ENCODE measurements at places on chromosomes 6 and 20.

DNA sequence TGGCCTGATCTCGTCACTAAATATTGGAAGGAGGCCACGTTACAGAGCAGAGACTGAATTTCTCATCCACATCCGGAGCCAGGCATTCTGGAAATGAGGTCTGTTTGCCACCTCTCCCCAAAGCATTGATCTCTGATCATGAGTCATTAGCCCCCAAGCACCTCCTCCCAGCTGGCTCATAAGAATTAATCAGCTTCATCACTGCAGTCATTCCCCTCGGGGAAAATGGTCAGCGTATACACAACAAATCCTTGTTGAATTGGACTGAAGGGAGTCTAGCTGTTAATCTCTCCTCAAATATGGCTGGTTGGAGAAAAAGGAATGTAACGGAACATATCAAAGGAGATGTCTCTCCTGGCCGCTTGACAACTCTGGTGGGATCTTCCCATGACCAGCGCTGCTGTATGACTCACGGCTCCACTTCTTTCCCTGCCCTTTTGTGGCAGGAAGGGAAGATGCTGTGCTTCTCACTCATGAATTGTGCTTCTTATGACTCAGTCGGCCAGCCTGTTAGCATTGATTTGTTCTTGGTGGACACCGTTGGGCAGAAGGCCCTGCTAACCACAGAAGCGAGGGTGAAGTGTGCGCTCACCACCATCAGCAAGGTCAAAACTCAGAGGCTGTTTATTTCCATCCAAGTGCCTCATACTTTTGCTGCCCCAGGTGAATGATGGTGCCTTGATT lies 76.7 kb downstream of the RNF182 start:
- no peak for DNase-seq

DNA sequence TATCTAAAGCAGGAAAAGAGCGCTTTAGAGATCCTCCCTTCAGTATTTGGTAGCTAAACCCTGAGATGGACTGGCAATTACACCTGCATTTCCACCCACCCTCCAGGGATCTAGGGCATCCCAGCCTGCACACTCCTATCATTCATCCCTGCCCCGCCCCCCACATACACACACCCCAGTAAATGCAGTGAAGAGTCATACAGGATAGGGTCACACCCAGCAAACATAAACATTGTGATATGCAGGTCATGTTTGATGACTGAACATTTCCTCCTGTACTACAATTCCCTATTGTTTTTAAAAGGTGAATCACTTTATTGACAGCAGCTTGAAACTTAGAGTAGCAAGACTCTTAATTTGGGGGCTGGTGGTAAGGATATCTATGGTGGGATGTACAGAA lies 112.9 kb downstream of the FOXO3 start:
- no peak for DNase-seq

GRCh38 chr20:52150440-52151258 lies 40.9 kb downstream of the ZFP64 start:
- DNase-seq: no peak

GRCh38 chr6:111843347-111844147 lies 29.7 kb downstream of the FYN start:
- DNase-seq: no peak

GRCh38 chr20:1857466-1857865 lies 37.7 kb upstream of the SIRPA start:
- DNase-seq: no peak

DNA sequence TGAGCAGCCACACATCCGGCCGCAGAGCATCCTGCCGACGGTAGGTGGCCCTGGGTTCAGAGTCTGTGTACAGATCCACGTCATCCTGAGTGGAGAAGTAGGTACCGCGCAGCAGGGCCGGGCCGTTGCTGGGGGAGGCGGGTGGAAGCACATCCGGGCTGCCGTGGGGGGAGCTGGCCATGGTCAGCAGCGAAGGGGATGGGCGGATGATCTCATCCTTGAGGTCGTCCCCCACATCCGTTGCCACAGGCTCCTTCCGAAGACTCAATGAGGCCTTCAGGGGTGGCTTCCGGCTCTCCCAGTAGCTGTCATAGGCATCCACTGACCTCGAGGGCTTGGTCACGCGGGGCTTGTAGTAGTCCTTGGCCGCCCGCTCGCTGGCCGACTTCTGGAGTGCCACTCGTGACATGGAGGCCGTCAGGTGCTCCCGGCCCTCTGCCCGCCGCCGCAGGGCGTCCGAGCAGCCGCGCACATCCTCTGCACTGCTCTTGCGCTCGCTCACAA lies 9.2 kb downstream of the SPATA2 start:
- no peak for DNase-seq

DNA sequence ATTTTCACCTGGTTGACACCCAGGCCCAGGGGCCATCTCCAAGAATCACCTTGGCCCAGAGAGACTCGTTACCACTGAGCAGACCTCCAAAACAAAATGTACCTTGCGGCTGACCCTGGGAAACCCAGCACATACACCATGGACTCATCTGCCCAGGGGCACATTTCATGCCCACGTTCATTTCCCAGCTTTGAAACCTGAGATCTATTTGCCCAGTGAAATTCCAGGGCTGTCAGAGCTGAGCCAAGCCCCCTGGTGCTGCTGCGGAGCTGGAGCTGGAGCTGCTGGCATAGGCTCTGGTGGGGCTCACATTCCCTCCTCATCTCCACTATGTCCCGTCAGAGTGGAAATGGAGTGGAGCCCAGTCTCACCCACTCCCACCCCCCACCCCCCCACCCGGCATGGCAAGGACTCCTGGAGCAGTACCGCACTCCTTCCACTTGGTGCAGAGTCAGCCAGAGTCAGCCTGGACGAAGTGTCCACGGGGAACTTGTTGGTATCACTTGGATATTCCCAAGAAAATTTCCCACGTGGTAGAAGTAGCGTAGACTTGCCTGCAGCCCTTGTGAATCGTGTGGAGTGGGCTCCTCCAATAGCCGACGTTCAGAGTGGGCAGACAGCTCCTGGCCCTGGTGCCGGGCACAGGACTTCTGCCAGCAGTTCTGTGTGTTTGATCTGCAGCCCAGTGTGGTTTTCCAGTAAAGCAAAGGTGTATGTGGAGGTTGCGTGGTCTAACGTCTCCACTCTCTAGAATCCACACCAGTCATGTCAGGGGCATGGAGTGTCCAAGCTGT lies 18.1 kb upstream of the OSER1 start:
- no peak for DNase-seq

DNA sequence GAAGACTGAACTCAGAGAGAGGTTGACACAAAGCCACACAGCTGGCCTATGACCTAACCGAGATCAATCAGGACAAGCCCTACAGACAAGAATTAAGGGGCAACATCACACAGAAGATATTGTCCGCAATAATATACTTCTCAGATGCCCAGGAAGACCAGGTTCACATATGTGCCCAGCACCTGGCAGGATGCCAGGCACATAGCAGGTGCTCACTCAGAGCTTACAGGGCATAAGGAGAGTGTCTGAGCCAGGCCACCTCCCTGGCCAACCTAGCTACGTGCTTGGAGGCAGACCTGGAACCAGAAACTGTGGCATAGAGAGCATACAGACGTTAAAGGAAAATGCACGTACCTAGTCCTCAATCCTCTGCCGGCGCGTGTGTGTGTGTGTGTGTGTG lies 87.0 kb upstream of the LRFN2 start:
- DNase-seq: no peak

DNA sequence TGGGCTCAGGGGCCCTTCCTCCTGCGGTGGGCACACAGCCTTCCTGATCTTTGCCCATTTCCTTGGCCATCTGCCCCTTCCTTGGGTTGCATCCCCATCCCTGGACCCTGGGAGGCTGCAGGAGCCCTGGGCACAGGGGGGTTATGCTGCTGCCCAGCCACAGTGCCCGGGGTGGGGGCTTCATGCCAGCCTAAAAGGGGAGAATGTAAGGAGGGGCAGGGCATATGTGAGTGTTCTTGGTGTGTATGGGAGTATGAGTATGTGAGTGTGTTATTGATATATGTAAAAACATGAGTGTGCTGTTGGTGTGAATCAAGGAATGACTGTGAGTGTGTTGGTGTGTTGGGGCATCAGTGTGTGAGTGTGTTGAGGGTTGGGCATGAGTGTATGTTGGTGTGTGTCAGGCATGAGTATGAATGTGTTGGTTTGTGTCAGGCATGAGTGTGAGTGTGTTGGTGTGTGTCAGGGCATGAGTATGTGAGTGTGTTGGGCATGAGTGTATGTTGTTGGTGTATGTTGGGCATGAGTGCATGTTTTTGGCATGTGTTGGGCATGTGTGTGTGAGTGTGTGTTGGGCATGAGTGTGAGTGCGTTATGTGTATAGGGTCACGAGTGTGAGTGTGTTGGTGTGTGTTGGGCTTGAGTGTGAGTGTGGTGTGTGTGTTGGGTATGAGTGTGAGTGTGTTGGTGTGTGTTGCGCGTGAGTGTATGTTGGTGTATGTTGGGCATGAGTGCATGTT lies 14.7 kb upstream of the CST8 start:
- DNase-seq: no peak

GRCh38 chr6:130500693-130501092 lies 134.9 kb downstream of the TMEM200A start:
- DNase-seq: no peak

DNA sequence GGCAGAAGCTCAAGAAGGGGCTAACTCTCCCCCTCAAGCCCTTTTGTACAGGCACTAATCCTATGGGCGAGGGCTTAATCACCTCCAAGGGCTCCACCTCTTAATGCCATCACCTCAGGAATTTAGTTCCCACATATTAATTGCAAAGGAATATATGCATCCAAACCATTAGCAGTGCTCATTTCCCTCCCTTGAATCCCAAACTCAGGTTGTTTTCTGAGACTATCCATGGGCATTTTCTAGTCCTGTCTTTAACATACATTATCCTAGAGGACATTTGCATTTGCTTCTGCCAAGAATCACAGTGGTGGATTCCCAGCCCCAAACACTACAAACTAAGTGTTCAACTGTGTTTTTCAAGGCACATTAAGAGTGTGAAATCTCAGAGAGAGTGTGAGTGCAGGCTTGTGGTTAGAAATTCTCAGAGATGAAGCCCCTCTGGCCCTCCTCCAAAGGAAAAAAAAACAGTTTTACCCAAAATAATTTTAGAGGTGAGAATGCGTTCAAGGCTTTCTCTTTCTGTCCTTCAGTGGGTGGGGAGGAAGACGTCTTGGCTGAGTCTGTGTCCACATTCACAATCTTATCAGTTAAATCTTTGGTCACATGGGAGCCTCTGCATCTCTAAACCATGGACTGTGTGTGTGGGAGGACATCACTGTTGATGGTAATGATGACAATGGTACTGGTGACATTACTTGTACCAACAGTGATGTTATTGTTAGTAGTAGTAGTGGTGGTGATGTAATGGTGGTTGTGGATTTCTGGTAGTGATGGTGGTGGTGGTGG lies 59.3 kb downstream of the SYNDIG1 start:
- no peak for DNase-seq

GRCh38 chr6:134447883-134448387 lies 130.0 kb upstream of the SGK1 start:
- DNase-seq: no peak

DNA sequence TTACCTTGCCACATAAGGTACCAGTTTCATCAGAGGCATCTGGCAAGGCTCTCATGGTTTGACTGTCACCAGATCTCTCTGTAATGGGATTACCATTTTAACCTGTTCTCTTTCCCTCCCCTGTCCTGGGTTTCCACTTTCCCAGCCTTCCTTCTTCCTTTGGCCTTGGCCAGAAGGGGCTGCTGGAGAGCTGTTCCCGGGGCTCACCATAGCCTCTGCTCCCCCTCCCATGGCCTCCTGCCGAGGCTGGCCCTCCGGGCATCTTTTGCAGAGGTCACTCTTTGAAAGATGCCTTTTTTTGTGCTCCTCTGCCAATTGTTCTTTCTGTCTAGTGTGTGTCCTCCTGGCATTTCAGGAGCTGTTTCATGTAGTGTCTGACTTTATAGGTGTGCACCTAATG lies 100.7 kb upstream of the SCP2D1 start:
- no peak for DNase-seq

- DNase-seq: no peak
Measured at GRCh38 chr6:169859401-169859977, 108.1 kb downstream of the ERMARD start.

DNA sequence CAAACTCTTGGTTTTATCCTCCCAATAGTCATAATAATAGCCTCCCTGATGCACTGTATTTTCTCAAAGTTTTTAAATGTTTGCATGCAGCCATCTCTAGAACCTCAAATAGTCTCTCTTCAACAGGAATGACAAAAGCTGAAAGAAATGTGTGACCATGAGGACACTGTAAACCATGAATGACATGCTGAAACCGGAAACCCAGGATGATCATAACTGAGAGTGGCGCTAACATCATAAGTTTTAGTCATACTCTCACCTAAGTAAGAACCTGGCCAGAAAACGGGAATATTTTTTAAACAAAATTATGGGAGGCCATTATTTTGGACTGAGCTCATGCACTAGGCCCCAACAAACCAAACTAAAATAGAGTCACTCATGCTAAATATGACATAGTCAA lies 278.4 kb upstream of the STXBP5 start:
- DNase-seq: no peak

DNA sequence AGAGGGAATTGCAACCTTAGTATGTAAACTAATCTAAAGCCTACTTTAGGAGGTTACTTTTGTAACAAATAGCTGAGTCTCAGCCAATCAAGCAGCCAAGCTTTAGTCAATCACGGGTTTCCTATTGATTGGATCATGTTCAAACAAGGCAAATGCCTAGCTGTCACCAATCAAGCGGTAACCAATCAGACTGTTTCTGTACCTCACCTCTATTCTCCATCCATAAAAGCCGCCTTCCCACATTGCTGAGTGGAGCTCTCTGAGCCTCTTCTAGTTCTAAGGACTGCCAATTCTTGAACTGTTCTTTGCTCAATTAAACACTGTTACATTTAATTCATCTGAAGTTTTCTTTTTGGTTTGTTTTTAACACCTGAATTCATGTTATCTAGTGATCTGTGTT lies 148.4 kb upstream of the BMP5 start:
- DNase-seq: no peak

GRCh38 chr20:59645761-59646171 lies 41.4 kb downstream of the PHACTR3 start:
- DNase-seq: no peak

GRCh38 chr20:3652676-3653596 lies 10.3 kb downstream of the GFRA4 start:
- DNase-seq: no peak

- DNase-seq: no peak
Measured at GRCh38 chr20:57545927-57546662, 14.8 kb upstream of the PCK1 start.

GRCh38 chr6:132961610-132962009 lies 147.2 kb downstream of the RPS12 start:
- no peak for DNase-seq
